ENCODE measurements at places on chromosomes 11 and 22.
A peak's percentile ranks its signal among the peaks of the same experiment; 100 is the strongest.

DNA sequence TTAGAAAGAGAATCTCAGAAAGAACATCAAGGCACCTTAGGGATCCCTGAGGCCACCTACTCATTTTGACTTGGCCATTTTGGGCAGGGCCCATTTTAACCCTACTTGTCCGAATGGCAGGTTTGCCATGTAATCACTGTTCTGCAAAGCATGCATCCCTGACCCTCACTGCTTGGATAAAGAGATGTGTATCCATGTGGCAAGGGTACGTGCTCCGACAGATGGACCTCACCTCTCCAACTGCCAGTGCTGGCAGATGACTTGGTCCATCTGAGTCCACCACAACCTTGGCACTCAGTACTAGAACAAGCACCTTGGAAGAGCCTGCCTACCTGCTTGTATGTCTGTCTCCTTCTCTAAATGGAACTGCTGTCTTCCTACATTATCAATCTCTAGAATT, 139.4 kb downstream of the SPATA19 start:
- no peak for ATAC-seq

DNA sequence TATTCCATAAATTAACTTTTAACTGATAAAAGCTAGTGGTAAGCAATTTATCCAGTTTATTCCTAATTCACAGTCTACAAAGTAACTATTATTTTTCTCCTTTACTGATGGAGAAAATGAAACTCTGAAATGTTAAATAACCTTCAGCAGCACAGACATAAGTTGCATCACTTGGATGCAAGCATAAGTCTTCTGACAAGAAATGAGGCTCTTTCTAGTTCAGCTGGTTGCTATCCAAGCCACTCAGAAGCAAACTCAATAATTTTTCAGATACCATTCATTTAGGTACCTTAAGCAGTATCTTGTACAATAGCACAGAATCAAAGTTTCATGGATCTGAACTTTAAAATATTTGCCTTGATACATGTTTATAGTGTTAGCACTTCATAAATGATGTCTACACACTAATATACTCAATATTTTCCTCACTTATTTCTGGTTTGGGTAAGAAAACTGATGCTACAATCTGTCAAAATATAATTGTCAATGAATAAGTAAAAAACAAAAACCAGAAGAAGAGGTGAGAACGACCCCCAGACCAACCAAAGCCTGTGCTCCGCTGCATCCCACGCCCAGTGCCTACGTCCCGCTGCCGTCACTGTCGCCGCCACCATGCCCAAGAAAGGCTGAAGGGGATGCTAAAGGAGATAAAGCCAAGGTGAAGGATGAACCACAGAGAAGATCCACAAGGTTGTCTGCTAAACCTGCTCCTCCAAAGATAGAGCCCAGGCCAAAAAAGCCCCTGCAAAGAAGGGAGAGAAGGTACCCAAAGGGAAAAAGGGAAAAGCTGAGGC, 18.1 kb downstream of the FAM168A start:
- no peak for ATAC-seq

DNA sequence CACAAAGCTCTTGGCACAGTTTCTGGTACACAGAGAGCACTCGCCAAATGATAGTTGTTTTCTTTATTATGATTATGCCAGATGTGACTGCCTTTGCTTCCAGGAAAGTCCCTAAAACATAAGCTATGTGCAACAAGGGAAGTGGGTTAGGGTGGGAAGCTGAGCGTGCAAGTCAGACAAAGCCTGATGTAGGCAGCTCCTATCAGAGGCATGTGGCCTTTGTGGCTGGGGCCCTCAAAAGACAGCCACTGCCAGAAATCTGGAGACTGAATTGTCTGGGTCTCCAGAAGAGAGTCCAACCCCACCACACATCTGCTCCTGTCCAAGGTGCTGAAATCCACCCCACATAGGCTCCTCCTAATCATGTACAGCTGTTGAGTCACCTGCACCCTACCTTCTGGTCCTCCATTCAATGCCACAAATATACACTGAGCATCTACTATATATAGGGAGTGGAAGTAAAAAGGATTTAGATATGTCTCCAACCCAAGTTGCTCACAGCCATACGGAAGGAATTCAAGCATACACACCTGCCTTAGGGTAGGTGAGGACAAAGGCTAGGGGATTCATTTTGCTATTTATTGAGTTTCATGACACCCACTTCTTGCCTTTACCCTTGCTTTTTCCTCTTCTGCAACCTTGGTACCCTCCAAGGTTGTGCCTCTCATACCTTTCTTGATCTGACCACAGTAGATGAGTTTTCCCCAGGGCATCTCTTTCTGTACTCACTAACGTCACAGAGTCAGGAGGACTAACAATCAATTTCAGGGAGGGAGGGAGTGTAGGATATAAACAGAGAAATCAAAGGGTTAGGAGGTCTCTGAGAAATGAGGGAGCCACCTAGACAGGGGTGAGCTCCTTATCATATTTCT, 12.4 kb downstream of the SEC14L3 start:
- ATAC-seq, result no peak

DNA sequence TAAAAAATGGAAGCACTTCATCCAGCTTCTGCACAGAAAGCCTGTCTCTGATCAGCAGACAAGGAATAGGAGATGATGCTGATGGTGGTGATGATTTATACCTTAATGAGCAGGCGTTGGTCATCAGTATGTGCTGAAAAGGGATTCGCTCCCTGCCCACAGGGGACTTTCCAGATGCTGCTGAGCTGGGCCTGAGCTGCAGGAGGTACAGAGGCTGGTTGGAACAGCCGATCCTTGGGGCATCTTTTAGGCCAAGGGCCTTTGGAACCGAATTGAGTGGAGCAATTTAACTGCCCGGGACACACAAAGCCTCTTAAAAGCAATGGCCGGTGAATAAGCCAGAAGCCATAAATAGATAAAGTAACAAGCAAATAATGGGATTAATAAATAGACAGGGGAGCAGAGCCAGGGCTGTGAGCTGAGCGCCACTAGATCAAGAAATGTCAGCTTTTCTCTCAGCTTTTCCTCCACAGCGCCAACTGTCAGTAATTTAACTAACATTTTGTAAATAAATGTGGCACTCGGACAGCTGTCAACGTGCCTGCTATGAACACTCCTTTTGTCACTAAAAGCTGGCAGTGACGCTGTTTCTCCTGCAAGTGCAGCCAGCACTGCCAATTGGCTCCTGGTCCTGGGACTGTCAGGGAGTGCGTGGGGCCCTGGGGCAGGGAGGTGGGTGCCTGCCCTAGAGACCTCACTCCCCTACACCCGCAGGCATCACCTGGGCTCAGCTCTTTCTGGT, 562.3 kb downstream of the NTM start:
- ATAC-seq, result no peak

DNA sequence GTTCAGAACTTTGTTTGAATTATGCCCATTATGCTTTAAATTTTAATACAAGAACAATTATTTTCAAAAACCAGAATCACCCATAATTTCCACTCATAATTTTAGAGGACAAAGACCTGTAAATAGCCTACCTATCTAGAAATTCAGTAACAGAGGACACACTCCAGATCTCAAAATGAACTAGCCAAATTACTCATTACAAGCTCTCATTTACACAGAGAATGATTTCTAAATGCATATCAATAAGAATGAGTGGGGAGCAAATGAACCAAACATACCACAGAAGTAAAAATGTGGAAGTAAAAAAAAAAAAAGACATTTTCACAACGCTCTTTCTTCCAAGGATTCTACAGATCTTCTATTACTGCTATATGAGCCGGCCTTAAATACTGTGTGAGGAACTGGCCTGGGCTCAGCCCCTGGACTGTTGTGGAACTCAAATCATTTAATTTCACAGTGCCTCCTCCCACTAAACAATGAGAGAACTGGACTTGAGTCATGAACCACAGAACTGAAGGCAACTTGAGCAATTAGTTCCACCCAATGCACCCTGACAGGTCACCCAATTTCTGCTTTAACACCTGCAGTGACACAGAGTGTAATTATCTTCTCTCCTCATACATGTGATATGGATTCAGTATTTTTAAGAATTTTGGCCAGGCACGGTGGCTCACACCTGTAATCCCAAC, 8.0 kb downstream of the MRTFA start:
- no peak for ATAC-seq

DNA sequence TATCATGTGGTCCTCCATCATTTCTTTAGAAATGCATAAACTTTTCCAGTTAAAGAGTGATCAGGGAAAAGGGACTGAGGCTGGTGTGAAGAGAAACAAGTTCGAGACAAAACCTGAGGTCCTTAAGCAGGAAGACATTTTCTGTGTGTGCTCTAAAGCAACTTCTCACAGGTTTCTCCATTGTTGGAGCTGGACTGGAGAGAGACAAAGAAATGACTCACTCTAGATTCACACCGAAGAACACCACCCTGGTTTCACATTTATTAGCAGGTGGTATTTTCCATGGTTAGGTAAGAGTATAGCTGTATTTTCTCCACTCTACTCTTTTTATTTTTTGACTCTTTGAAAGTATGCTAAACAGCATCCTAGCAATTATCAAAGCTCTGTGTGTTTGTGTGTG, 736.4 kb downstream of the KCNA4 start:
- ATAC-seq, result peak; percentile 50

GRCh38 chr22:29892315-29893156, 9.6 kb downstream of the MTMR3 start:
- ATAC-seq, result no peak

GRCh38 chr11:125772834-125773505, 5.7 kb downstream of the PATE2 start:
- peak; percentile 78 for ATAC-seq

- ATAC-seq, result no peak
These were observed 4.4 kb downstream of the OR8B3 start for GRCh38 chr11:124394408-124394807.

GRCh38 chr11:112523477-112523876, 262.8 kb upstream of the PLET1 start:
- no peak for ATAC-seq

GRCh38 chr11:60242740-60243239, at the start of gene MS4A4E:
Gene MS4A4E, minus strand, starts transcription at chr11:60243137. Its CDS starts 13,082 bp downstream, at chr11:60230055.
- no peak for ATAC-seq

DNA sequence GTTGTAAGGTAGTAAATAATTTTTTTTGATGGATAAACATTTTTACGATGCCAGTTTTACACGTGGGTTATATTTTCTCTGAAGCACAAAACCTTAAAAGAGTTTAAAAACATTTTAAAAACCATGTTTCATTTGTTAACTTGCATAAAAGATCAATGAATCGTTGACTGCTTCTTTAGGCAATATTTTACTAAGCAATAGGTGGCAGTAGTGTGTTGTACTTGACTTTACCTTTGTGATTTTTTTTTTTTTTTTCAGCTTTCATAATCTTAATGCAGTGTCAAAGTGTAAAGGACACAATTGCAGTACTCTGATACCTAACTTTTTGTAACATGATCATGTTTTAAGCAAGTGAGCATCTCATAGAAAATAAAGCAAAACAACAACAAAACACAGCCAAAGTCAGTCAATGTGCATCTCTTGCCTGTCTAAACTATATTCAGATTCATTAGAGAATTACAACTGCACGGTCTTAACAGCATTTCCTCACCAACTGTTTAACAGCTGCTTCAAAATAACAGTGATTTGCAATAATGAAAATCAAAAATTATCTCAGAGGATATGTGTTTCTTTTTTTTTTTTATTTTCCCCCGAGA, 27.7 kb downstream of the DNAJC24 start:
- ATAC-seq, result peak; percentile 58

DNA sequence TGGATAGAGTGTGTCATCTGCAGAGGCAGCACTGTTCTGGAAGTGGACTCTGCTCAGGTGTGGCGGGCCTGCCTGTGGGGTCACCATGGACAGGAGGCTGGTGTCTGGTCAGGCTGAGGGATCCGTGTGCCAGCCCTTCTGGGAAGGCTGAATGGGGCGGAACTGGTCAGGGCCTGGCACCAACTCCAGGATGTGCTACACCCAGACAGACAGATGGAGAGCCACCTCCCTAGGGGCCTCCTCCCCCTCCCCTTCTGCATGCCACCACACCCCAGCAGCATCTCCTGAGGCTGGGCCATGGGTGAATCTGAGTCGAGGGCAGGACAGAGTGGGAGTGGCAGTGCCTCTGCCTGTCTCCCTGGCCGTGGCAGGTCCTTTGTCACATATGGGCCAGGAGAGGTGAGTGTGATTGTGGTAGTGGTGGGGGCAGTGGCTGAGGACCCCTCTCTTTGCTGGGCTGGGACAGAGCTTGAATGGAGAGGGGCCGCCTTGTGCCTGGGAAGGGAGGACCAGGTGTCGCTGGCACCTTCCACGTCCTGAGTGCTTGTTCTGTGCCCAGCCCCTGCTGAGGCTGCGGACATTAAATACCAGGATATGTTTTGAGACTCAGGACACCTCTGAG, 29.1 kb downstream of the ST3GAL4 start:
- ATAC-seq, result no peak

GRCh38 chr22:36738416-36739020, 35.0 kb upstream of the CACNG2 start:
- ATAC-seq, result no peak

DNA sequence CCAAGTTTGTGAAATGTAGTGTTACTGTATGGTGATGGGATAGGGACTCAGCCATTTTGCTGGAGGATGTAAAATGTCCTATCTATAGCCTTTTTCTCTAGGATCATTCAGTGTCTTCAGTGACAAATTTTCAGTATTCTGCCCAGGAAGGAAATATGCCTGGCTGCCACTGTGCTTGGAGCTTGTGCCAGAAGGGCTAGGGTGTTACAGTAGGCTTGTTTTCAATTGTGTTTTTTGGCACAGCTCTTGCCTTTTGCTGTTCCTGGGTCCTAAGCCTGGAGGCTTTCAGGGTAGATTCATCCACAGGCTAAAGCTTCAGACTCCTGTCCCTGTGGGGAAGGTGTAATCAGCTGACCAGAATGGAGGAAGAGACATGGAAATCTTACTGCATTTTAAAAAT, 22.0 kb upstream of the PHOX2A start:
- ATAC-seq, result no peak

GRCh38 chr11:93020248-93021046, 51.0 kb downstream of the MTNR1B start:
- peak; percentile 91 for ATAC-seq

DNA sequence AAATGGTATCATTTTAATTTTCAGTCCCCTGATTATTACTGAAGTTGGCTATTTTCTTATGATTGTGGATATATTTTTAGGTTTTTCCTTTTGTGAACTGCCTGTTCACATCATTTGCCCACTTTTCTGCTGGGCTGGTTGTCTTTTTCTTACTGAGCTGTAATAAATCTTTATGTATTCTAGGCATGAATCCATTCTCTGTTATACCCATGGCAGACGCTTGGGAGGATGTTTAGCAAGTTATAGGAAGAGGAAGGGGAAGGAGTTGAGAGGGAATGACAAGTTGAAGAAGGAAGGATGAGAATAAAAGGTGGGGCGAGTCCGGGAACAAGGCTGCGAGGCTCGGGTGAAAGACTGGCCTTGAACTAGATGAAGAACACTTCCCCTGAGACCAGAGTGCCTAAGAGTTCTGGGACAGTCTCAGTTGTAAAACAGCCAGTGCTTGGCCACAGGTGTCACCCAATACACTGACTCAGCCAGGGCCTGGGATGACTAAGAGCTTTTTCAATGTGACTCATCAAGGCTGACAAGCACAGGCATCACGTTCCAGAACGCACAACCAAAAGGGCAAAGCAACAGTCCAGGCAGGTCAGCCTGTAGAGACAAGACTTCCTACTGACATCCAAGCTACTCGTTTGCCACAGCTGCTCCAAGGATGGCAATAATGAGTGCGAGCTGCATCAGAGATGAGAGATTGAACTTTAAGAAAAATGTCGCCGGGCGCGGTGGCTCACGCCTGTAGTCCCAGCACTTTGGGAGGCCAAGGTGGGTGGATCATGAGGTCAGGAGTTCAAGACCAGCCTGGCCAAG, 35.2 kb downstream of the LRFN4 start:
- peak; percentile 92 for ATAC-seq

GRCh38 chr11:58628446-58628845, 6.0 kb downstream of the CNTF start:
- peak; percentile 11 for ATAC-seq
